ENCODE measurements at places on chromosomes 7 and 10.

- no peak for DNase-seq
Observed at GRCh38 chr10:111488668-111489067, 411.8 kb downstream of the ADRA2A start.

- DNase-seq: no peak
Observed at GRCh38 chr7:36154255-36155212, 1.5 kb downstream of the EEPD1 start.

DNA sequence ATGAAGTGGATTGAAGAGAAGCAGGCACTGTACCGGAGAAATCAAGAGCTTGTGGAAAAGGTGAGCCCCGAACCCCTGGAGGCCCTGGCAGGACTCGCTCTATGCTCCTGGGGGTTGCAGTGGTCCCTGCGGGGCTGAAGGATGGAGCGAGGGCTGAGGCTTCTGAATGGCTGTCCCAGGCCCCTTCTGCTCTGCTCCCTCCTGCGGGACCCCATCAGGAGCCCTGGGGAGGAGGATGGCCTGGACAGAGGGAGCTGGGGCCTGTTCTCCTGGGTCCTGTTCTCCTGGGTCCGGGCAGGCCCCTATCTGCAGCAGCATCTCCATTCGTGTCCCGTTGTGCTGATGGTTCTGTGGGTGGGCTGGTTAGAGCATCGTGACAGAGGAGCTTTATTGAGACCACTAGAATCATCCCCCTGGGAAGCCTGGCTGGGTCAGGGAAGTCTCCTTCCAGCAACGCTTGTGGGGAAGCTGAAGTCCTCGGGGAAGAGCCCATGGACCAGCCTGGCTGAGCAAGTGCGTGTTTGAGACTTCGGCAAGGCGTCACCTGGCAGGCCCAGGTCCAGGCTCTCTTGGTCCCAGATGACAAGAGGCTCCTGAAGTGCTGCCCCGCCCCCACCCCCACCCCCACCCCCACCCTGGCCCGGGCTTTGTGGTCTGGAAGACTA is 41.1 kb upstream of the DPYSL4 start:
- DNase-seq: no peak

- DNase-seq: no peak
Observed at GRCh38 chr10:126042354-126042753, 146.0 kb downstream of the FANK1 start.

- DNase-seq: no peak
Observed at GRCh38 chr10:30294476-30295240, 54.4 kb downstream of the MTPAP start.

- no peak for DNase-seq
Observed at GRCh38 chr7:73834626-73835191, 3.9 kb downstream of the CLDN4 start.

GRCh38 chr10:7153750-7154149 is 257.1 kb downstream of the SFMBT2 start:
- DNase-seq: no peak

GRCh38 chr7:90668992-90669391 is 72.9 kb downstream of the CDK14 start:
- no peak for DNase-seq

- no peak for DNase-seq
Observed at GRCh38 chr10:26628395-26628794, 69.1 kb upstream of the PDSS1 start.
